Glutamatergic neuron (in vitro differentiated cells): ENCODE measurements at places on chromosomes 11 and 22.

- no peak for DNase-seq
Measured at GRCh38 chr11:58576887-58577471, 1.3 kb upstream of the LPXN start.

GRCh38 chr11:102116453-102117205, 6.4 kb downstream of the YAP1 start:
- no peak for DNase-seq

DNA sequence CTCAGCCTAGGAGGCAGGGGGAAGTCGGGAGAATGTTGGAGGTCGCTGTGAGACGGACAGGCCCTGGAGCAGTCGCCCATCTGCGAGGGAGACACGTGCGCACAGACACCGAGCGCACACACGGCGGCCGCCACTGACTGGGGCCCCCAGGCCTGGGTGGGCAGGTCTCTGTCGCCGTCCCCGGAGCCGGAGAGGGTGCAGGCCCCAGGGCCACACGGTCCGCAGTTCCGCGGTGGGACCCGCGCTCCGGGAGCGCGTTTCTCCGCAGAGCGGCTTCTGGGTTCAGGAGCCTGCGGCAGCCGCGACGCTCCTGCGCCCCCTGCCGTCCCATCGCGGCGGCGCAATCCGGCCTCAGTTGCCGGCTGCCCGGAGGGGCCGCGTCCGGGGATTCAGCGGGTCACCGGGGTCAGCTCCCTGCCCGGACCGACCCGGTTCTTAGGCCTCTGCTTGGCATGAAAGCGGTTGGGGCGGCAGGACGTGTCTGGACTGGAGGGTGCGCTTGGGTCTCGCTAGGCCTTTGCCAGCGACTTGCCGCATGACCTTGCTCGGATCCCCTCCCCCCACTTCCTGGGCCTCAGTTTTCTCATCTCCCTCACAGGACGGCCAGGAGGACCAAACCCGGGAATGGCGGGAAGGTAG, 31.2 kb downstream of the PDE2A start:
- peak; percentile 78 for DNase-seq

DNA sequence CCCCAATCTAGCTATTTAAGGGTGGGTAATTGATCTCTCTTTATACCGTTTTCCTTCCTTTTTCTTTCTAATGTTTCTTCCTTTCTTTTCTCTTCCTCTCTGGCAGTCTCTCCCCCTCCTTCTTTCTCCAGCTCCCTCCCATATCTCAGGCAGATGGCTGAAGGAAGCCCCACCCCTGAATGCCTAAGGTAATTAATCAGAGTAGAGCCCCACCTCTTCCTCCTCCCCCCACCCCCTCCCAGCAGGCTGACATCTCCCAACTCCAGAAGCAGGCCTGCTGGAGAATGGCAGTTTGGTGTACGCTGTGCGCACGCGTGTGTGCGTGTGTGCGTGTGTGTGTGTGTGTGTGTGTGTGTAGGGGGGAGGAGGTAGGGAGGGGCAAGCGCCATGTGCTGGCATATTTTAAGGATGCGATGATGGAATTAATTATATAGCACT, 122.6 kb downstream of the APOL5 start:
- DNase-seq = peak; percentile 90

DNA sequence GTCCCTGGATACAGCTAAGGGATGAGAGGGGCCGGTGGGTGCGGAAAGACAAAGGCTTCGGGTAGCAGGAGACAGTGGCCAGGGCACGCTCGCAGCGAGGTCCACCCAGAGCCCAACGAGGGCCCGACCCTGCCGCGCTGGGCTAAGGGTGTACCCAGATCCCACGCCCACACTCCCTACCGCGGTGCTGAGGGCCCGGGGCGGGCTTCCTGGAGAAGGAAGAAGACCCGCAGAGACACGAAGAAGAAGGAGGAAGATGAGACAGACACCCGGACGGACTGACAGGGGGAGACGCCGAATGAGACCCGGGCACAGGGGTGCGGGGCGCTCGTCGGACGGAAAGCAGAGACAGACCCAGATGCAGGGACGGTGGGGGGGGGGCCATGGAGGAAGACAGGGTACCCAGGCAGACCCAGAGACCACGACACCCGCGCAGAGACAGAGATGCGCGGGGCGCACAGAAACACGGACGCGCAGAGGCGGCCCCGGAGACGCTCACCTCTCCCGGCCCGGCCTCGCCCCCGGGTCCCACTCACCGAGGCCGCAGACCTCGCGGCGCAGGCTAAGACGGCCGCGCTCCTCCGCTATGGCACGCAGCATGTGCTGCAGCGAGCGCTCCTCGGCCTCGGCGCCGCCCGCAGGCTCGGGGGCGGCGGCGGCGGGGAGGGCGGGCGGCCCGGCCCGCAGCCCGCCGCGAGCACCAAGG, 437 bp downstream of the KIAA0930 start:
- peak; percentile 60 for DNase-seq

GRCh38 chr11:26976389-26976788, 17.5 kb upstream of the FIBIN start:
- DNase-seq = no peak

DNA sequence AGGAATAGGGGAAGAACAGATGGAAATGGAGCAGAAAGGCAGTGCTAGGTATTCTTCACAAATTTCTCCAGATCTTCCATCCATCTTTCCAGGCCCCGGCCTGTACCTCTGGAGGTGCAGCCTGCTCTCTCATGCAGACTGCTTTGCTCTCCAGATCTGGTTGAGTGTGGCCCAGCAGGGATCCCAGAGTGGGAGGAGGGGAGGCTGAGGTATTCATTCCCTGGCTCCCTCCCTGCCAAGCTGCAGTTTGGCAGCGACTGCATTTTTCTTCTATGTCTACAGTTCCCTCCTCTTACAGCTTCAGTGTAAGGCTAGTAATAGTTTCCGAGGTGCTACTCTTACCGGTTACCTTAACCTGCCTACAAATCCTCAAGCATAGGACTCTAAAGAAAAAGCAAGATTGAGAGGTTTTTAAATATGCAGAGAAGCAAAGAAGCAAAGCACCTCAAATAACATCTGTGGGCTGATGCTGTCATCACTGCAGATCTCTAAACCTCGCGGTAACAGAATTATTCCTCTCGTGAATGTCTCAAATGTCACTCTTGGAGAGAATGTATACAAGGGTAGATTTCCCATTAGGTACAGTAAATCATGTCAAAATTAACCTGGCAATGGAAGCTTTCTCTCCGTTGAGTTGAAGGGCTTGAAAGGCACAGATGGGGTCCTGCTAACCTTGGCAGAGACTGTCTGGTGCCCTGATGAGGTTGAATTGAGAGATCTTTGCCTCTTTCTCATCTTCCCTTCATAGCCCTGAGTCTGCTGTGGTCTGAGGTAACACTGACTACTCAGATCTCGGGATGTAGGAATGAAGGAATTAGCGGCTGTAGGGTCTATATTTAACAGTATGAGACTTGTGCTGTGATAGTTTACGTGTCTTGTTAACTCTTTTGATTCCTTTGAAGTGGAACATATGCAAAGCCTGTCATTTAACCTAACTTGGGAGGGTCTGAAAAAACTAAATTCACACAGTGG, 297.9 kb upstream of the C11orf87 start:
- no peak for DNase-seq

GRCh38 chr22:48240935-48241230, 1478.4 kb downstream of the TBC1D22A start:
- DNase-seq = no peak

- DNase-seq = no peak
Measured at GRCh38 chr11:15468466-15468865, 353.7 kb downstream of the INSC start.

DNA sequence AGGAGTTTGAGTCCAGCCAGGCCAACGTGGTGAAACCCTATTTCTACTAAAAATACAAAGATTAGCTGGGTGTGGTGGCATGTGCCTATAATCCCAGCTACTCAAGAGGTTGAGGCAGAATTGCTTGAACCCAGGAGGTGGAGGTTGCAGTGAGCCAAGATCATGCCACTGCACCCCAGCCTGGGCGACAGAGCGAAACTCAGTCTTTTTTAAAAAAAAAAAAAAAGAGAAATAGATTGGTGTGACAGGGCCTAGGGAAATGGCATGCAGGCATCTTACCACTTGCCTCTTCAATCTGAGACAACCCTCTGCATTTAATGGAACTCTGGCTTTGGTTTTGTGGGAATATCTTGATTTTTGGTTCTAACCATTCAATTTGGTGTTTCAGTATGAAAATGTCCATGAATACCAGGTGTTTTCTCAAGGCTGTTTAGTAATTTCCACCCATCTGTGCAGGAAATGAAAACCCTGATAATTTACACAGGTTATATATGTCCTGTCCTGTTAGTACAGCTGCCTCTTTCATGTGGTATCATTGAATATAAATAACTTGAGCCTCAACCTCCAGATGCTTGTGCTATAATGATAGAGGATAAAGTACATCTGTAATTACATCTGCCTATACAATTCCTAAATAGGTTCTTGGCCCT, 8.4 kb downstream of the XBP1 start:
- no peak for DNase-seq

DNA sequence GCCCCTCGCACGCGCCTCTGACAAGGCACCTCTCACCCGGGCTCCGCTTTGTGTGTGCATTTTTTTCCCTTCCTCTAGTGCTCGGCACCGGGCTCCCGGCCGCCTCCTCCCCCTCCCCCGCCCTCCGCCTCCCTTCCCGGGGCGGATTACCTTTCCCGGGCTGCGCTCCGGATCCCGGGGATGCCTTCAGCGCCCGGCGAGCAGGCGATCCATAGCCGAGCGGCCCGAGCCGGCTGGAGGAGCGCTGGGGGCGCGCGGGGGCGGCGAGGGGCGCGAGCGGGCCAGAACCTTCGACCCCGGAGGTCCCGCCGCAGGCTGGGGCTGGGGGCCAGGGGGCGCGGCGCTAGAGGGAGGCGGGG, 282 bp downstream of the MPPED2 start:
- DNase-seq = peak; percentile 71

- no peak for DNase-seq
Measured at GRCh38 chr11:6480299-6480914, 724 bp downstream of the ARFIP2 start.
